ENCODE measurements at places on chromosomes 3 and 15.

- no peaks in the 10 kb centered on the region for H3K4me1 ChIP-seq
- H3K4me3 ChIP-seq, result no peak overlapping the region
- no peak for ATAC-seq
- H3K27me3 ChIP-seq, result peaks cover 10% of the 10 kb centered on the region
- H3K27ac ChIP-seq, result no peak overlapping the region
Observed at GRCh38 chr3:131738095-131738494, 235.3 kb upstream of the MRPL3 start.

GRCh38 chr3:159174715-159175692 lies 373.1 kb downstream of the MFSD1 start:
- no peaks in the 10 kb centered on the region for H3K27me3 ChIP-seq
- H3K4me3 ChIP-seq, result no peak overlapping the region
- no peak for ATAC-seq
- H3K27ac ChIP-seq, result no peak overlapping the region
- no peaks in the 10 kb centered on the region for H3K4me1 ChIP-seq

- H3K4me3 ChIP-seq, result no peak overlapping the region
- peak overlapping the region; percentile 86 for H3K27ac ChIP-seq
- peaks cover 55% of the 10 kb centered on the region for H3K36me3 ChIP-seq
- no peaks in the 10 kb centered on the region for H3K27me3 ChIP-seq
Observed at GRCh38 chr15:85625166-85625830, 169.4 kb downstream of the KLHL25 start.

GRCh38 chr3:188749010-188749617 lies 422.7 kb upstream of the TPRG1 start:
- no peak for ATAC-seq
- peaks cover 19% of the 10 kb centered on the region for H3K4me1 ChIP-seq
- H3K4me3 ChIP-seq, result no peak overlapping the region
- no peaks in the 10 kb centered on the region for H3K27me3 ChIP-seq

DNA sequence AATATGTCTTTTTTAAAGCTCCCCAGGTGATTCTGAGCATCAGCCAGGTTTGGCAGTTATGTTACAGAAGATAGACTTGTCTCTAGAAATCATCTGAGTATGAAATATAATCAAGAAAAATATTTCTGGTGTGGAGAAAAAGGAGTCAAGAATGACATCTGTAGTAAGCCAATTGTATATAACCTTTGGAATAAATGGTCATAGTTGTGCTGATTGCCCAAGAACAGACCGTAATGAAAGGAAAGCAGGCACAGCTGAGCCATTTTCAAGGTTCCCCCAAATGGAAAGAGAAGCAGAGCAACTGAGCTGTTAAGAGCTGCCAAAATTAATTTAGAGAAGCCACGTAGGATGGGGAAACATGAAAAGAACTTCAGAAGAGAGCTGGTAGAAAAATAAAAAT lies 26.6 kb downstream of the GOLM2 start:
- H3K27ac ChIP-seq, result peak overlapping the region; percentile 2
- no peaks in the 10 kb centered on the region for H3K27me3 ChIP-seq
- H3K4me3 ChIP-seq, result no peak overlapping the region
- ATAC-seq, result no peak
- peaks cover 6% of the 10 kb centered on the region for H3K36me3 ChIP-seq

- ATAC-seq, result no peak
- no peak overlapping the region for H3K27ac ChIP-seq
- H3K36me3 ChIP-seq, result no peaks in the 10 kb centered on the region
- H3K27me3 ChIP-seq, result no peaks in the 10 kb centered on the region
Observed at GRCh38 chr3:21544076-21544462, 206.9 kb downstream of the ZNF385D start.

- H3K4me1 ChIP-seq, result peaks cover 8% of the 10 kb centered on the region
- no peaks in the 10 kb centered on the region for H3K27me3 ChIP-seq
- no peaks in the 10 kb centered on the region for H3K36me3 ChIP-seq
Observed at GRCh38 chr15:40310001-40310959, 2.5 kb upstream of the PLCB2 start.

DNA sequence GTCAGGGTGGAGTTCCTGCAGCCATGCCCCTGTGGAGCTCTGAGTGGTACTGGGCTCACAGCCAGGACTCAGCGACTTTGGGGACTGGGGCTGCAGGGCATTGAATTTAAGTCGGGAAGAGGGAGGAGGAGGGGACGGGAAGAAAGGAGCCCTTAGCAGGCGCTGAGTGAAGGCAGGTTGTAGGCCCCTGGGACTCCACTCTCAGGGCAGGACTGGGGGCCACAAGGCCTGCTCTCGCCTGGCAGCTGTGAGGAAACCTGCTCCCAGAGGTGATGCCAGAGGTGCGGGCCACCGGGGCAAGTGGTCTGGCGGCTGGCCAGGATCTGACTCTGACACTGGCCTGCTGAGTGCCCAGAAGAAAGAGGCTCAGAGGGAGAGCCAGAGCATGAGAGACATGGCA lies 73.5 kb downstream of the EPHB3 start:
- no peak overlapping the region for H3K4me3 ChIP-seq
- ATAC-seq, result no peak
- peaks cover 5% of the 10 kb centered on the region for H3K27me3 ChIP-seq
- H3K36me3 ChIP-seq, result no peaks in the 10 kb centered on the region

GRCh38 chr3:158100681-158101080 lies 5.5 kb downstream of the SHOX2 start:
- no peak for ATAC-seq
- H3K27ac ChIP-seq, result no peak overlapping the region
- no peak overlapping the region for H3K4me3 ChIP-seq
- H3K36me3 ChIP-seq, result peaks cover 33% of the 10 kb centered on the region
- peaks cover 19% of the 10 kb centered on the region for H3K4me1 ChIP-seq
- H3K27me3 ChIP-seq, result peaks cover 86% of the 10 kb centered on the region

- peaks cover 42% of the 10 kb centered on the region for H3K27me3 ChIP-seq
- no peaks in the 10 kb centered on the region for H3K4me1 ChIP-seq
- H3K27ac ChIP-seq, result no peak overlapping the region
- H3K4me3 ChIP-seq, result peak overlapping the region; percentile 73
- H3K36me3 ChIP-seq, result no peaks in the 10 kb centered on the region
- ATAC-seq, result peak; percentile 5
Observed at GRCh38 chr3:138434875-138435772, 708 bp downstream of the ESYT3 start.

DNA sequence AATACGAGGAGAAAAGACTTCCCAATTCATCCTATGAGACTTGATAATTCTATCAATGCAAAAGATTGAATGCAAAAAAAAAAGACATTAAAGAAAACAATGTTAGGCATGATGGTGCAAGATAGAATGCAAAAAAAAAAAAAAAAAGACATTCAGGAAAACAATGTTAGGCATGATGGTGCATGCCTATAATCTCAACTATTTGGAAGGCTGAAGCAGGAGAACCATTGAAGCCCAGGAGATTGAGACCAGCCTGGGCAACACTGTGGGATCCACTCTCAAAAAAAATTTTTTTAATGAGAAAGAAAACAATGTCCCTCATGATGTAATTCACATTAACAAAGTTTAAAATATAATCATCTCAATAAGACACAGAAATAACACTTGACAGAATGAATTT lies 75.9 kb downstream of the MYO9A start:
- ATAC-seq, result no peak
- peaks cover 34% of the 10 kb centered on the region for H3K36me3 ChIP-seq
- no peak overlapping the region for H3K4me3 ChIP-seq
- no peaks in the 10 kb centered on the region for H3K27me3 ChIP-seq

DNA sequence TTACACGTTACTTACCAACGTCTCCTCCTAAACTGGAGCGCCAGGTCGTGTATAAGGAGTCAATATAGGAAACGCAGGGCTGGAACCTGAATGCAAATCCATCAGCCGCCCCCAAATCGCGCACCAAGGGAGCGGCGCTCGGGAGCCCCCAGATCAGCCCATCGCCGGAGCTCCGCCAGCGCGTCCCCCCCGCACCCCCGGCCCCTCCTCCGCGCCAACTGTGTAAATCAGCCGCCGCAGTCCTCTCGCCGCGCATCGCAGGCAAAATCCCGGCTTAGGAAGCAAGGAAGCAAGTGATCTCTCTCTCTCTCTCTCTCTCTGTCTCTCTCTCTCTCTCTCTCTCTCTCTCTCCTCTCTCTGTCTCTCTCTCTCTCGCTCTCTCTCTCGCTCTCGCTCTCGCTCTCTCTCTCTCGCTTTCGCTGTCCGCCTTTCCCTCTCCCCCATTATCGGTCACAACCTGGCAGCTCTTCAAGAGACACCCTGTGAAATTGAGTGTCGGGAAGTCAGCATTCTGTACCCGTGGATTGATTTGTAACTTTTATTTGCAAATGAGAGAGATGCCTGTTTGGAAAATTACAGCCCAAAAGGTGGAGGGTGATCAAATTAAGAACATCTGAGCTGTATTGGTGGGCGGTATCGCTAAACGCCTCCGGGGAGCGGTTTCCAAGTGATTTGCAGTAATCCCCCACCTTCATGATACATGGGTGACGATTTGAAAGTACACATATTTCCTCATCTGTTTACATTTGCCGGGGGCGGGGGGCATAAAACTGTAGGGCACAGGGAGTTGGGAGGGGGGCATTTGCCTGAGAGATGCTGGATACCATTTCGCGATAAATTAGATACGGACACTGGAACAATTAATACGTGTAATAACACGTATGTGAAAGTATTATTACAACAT lies 645 bp upstream of the SLITRK3 start:
- no peaks in the 10 kb centered on the region for H3K36me3 ChIP-seq
- H3K27ac ChIP-seq, result no peak overlapping the region
- peak overlapping the region; percentile 70 for H3K4me3 ChIP-seq

DNA sequence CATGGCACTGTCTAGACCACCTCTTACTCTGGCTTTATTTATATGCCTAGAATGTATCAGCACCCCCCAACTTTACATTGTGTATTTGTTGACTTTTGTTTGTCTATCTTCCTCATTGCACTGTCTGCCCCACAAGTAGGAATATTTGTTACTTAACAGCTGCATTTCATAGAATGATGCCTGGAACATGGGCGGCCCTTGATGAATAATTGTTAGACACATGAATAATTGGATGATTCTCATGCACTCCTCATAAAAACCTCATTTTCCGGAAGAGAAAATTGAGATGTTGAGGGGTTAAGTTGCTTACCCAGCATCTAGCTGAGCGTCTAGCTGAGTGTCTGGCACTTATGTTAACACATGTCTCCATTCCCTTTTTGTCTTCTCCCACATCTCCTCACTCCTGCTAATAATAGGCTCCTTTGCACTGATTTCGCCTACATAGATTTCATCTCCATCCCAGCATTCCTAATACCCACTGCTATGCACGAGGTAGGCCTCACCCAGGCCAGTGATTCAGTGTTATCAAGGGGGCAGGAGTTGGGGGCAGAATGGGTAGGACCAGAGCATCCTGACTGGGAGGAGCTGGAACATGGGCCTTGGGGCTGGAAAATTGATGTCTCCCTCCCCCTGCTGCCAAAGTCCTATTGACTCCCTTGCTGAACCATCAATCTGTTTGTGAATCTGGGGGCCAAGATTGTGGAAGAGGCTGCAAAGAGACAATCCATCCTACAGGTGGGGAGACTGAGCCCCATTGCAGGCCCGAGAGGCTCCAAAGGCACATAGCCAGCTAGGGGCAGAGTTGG lies 7.8 kb upstream of the WNT7A start:
- H3K27ac ChIP-seq, result no peak overlapping the region
- no peak overlapping the region for H3K4me3 ChIP-seq
- no peaks in the 10 kb centered on the region for H3K36me3 ChIP-seq
- peaks cover under 1% of the 10 kb centered on the region for H3K27me3 ChIP-seq
- no peak for ATAC-seq

- no peaks in the 10 kb centered on the region for H3K4me1 ChIP-seq
- no peak overlapping the region for H3K27ac ChIP-seq
- ATAC-seq, result no peak
Observed at GRCh38 chr3:73207946-73208440, 146.5 kb downstream of the EBLN2 start.

DNA sequence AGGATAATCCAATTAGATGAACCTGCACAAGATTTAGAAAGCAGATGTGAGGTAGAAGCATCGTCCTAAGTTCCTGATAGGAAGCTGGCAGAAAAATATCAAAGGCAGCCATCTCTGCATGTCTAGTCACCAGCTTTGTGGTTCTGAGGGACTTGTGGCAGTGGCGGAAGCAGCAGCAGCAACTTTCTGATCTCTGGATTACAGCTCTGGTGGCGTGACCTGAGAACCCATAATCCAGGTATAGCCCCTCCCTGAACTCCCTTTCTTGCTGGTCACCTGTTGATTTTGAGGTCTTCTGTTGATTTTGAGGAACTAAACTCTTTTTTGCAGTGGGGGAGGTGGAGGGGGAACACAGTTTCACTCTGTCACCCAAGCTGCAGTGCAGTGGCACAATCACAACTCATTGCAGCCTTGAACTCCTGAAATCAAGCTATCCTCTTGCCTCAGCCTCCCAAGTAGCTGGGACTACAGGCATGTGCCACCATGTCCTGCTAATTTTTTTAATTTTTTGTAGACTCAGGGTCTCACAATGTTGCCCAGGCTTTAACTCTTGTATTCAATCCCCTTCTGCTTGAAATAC lies 7.9 kb downstream of the FSIP1 start:
- H3K4me1 ChIP-seq, result peaks cover 16% of the 10 kb centered on the region
- H3K27ac ChIP-seq, result peak overlapping the region; percentile 58
- H3K27me3 ChIP-seq, result peaks cover 3% of the 10 kb centered on the region
- peak overlapping the region; percentile 61 for H3K4me3 ChIP-seq
